Caco-2 (cell line): ENCODE measurements at places on chromosomes 1 and 21. TPM values are rescaled to one million over a fixed set of nuclear protein-coding genes. Genes with fewer than 3 reads are reported as not detected.

DNA sequence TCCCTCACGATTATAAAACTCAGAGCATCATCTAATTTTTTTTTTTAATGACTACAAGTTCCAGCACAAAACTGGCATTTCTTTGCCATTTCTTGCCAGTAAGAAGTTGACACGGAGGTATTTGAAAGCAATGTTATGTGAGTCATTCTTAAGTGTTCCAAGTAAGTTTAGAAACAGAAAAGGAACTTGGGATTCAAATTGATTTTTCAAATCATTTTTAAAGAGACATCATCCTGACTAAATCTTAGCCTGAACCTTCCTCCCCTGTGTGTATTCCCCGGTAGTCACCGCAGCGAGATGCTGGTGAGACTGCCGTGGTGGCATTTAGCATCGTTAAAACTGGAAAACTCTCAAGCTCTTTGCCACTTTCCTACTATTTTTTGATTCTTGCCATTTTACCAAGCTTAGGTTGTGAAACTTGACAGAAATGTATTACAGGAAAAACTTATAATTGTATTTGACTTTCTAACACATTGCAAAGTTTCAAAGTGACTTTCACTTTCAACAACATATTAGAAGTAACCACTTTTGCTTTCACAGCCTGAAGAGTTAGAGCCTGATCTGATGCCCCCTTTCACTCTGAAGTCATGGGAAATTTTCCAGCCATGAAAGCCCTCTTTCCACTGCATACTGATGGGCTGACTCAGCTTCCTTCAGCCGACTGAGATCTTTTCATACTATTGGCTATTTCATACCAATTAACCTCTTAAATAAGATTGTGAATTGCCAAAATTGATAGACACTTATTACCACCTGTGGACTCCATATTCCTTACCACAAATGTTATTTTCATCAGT lies 61.4 kb downstream of the OLFML2B start:
- no peak for DNase-seq

DNA sequence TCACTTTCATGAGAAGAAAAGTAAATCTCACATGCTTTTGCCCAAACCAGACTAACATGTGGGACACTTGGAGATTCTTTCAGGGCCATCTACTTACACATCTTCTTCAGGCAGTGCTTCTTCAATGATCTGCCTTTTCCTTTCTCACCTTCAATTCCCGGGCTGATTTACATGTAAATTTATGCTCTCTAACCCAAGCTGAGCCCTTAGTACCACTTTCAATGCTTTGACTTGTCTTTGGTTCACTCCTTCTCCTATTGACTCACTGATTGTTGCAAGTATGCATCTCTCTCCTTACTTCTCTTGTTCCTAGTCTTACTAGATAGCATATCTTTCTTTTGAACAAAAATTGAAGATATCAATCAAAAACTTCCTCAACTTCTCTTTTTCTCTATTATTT lies 154.2 kb upstream of the DEPDC1 start:
- no peak for DNase-seq

DNA sequence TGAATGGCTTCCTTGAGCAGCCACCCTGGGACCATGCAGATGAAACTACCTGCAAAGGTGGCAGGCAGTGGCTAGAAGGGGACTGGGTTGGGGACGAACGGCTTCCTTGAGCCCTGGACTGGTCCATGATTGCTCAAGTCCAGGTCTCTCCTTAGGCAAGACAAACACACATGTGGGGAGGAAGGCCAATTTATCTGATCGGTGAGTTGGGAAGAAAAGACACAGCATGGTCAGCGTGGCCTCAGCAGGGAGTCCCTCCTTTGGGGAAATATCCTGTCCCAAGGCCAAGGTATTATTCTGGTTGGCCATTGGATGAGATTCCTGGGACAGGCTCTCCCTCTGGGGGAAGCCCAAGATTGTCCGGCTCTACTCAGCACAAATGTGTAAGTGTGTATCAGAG lies 116.3 kb upstream of the ERG start:
- DNase-seq = no peak

DNA sequence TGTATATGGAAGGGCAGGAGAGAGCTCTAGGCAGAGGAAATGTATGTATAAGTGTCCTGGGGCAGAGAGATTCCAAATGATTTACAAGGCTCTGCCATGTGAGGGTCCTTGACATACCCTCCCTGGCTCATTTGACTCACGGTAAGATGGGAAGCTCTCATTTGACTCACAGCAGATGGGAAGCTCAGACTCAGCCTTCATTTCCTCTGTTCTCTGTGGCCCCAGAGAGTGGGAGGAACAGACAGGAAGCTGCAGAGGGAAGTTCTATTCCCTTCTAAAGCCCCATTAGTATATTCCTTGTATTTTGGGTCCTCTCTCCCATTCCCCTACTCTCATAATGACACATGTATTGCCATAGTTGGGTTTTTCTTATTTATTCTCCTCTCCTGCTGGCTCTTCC lies 44.9 kb downstream of the FOXD2 start:
- no peak for DNase-seq

GRCh38 chr1:73910466-73910865 lies 287.5 kb downstream of the LRRIQ3 start:
- DNase-seq = no peak

DNA sequence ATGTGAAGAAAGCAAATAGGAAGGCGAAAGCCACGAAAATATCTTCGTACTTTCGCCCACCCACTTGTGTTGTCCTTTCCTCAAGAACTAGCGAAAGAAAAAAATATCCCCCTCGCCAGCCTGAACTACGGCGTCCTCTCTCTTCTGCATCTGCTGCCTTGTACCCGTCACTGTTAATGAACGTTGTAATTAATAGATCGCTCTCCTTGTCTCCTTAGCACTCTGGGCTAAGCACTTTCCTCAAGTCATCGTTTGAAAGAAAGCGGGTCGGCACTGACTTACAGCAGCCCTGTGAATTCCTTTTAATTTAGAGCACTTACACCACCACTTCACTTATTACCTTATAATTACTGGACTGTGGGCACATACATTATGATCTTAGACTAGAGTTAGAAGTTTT lies 44.1 kb downstream of the ESRRG start:
- DNase-seq = no peak

GRCh38 chr1:108188801-108189200 lies 11.3 kb downstream of the SLC25A24 start:
- no peak for DNase-seq

DNA sequence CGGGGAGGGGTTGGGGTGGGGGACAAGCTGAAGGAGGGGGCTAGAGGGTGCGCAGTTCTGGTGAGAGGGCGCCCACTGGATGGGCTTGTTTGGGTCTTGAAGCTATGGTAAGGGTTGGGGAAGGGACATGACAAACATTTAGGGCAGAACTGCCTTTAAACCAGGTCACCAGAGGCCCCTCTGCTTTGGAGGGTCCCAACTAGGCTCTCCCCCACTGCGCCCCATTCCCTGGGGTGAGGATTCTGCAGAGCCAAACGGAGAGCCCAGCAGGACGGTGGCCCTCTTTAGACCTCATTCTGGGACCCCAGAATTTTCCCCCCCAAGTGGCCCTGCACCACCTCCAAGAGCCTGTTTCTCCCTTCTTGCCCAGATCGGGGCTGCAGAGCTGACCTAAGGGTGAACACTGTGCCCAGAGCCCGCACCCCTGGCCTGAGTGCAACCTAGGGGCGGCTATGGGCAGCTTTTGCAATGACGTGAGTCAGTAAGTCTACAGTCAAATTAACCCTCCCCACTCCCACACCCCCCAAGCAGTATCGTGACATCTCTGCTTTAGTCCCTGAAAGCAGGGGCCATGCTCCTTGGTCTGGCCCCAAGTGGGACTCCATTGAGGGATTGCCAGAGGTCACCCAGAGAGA lies 593.8 kb downstream of the MATN1 start:
- no peak for DNase-seq

DNA sequence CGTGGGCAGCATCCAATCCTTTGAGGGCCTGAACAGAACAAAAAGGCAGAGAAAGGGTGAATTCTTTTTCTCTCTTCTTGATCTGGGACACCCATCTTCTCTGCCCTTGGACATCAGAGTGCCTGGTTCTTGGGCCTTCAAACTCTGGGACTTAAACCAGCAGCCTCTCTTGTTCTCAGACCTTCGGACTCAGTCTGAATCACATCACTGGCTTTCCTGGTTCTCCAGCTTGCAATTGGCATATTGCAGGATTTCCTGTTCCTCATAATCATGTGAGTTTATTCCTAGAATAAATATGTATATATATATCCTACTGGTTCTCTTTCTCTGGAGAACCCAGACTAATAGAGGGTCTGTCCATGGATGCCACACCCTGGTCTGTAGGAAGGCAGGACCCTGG lies 16.3 kb upstream of the TENT5C start:
- no peak for DNase-seq

DNA sequence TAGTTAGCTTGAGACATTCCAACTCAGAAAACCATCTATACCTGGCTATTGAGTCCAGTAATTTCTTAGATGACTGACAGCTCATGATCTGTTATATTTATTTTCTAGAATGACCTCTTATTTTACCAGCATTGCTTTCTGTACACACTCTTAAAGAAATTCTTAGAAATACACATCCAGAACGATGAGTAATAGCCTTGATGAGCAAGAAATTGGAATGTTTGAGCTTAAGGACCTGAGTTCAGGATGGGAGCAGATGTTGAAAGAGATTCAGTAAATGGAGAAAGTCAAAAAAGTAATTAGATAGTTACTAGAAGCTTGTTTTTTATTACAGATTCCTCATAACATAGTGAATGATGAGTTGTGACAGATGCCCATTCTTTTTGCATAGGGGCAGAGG lies 11.7 kb downstream of the PYHIN1 start:
- no peak for DNase-seq

DNA sequence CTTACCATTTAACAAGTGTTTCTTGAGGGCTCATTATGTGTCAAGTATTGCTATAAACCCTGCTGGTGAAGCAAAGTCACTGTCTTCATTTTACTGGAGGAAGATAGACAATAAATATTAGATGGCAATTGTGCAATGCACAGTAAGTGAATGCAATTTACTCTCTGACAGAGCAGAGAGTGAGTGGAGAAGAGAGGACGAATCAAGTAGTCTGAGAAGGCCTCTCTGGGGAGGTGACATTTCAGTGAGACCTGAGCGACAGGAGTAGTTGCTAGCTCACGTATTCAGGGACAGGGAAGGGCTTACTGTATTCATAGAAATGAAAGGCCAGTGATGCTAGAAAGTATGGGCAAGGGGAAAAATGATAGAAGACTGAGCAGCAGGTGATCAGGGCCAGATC lies 1.2 kb upstream of the NMNAT2 start:
- no peak for DNase-seq

DNA sequence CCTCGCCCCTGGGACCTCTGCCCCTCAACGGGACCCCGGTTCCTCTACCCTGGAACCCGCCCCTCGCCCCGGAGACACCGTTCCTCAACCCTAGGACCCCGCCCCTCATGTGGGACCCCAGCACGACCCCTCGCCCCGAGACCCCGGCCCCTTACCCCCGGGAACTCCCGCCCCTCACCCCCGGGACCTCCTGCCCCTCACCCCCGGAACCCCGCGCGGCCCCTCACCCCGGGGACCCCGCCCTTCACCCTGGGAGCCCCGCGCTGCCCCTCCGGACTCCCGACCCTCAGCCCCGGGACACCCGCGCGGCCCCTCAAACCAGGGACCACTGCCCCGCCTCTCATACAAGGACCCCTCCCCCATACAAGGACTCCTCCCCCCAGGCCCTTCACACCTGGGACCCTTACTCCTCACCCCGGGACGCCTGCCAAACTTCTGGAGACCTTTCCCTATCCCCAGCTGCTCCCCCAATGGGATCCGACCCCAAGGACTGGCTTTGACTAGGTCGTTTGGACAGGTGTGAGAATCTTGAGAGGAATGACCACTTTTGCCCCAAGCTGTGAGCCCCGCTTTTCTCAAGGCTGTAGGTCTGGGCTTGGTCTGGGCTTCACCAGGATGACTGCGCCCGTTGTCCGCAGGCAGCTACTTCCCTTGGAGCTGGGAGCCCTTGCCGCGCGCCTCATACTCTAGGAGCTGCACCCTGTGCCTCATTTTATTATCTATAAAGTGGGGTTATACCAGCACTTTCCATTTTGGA lies 843 bp downstream of the DIP2A start:
- DNase-seq = peak; percentile 4

- no peak for DNase-seq
Observed at GRCh38 chr1:165697491-165697880, 876 bp downstream of the ALDH9A1 start.

DNA sequence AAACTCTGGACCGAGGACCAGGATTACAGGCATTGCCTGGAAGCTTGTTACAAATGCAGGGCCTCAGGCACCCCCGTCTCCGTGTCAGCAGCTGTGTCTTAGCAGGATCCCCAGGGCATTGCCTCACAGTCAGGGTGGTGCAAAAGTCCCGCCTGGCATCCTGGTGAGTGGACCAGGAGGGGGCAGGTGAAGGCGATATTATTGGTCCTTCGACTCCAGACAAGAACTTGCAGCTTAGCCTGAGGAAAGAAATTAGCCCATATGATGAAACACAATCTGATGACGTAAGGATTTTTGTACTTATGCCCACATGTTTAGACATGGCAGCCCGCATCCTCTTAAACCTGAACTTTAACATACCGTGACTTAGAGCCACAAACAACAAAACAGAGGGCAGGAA lies 40.8 kb downstream of the RSPH1 start:
- DNase-seq = peak; percentile 26

DNA sequence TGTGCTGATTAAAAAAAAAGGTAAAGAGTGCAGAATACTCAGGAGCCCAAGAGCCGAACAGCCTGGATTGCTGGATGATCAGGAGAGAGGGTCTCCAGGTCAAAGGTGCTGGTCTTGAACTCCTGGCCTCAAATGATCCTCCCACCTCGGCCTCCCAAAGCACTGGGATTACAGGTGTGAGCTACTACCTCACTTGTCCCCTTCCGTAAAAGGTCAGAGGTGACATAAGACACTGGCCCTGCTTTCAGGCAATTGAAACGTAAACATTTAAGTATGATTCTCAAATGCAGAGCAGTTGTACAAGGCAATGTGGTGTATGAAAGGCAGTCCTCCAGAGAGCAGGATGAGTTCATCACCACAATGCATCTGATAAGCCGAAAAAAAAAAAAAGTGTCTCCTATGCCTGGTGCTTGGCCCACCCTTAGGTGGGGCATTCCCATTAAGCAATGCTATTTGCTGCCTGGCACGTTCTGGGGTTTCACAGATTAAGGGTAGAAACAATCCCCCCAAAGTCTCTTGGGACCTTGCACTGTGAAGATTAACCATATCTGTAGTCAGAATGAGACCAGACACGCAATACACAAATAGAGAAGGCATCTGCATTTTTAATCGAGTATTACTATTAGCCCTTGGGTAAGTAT lies 47.7 kb downstream of the PARP1 start:
- no peak for DNase-seq

GRCh38 chr21:38322311-38322950 lies 65.6 kb downstream of the KCNJ15 start:
- no peak for DNase-seq

CTH gene
- 11.1 and 14.0 TPM in 2 replicates for total RNA-seq

FALEC gene
- 0.59 and 0.63 TPM in 2 replicates for total RNA-seq

SPRR4 gene
- total RNA-seq = not detected in 2 replicates

TNFRSF8 gene
- total RNA-seq = not detected in 2 replicates

NOL9 gene
- total RNA-seq = 33.6 and 37.3 TPM in 2 replicates

CFHR1 gene
- not detected in 2 replicates for total RNA-seq

CFAP74 gene
- not detected in 2 replicates for total RNA-seq

TIPRL gene
- 35.7 and 38.1 TPM in 2 replicates for total RNA-seq

KDM1A gene
- 82.8 and 83.0 TPM in 2 replicates for total RNA-seq

SLC25A34 gene
- 0.49 and 1.1 TPM in 2 replicates for total RNA-seq

FMOD gene
- total RNA-seq = 32.6 and 36.3 TPM in 2 replicates

LGR6 gene
- 0.36 TPM in 1 of 2 replicates, not detected in the other for total RNA-seq

PRKAA2 gene
- total RNA-seq = 5.8 and 5.9 TPM in 2 replicates

TBX15 gene
- 0.11 TPM in 1 of 2 replicates, not detected in the other for total RNA-seq
